Hindlimb muscle (tissue), 1 donor: ENCODE measurements at places on chromosomes 2 and 18.

DNA sequence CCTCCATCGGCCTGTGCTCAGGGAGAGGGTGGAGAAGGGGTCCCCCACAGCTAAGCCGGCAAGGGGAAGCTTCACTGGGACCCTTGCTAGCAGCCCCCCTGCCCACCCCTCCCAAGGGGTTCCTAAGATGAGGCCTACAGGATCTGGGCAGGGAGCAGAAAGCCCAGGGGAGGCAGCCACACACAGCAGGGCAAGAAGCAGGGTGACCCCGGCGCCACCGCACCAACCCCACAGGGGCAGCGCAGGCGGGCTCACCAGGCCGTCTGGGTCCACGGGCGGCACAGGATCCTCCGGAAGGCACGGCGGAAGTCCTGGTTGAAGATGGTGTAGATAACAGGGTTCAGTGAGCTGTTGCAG lies 1.8 kb downstream of the ADRA2B start:
- DNase-seq = no peak

DNA sequence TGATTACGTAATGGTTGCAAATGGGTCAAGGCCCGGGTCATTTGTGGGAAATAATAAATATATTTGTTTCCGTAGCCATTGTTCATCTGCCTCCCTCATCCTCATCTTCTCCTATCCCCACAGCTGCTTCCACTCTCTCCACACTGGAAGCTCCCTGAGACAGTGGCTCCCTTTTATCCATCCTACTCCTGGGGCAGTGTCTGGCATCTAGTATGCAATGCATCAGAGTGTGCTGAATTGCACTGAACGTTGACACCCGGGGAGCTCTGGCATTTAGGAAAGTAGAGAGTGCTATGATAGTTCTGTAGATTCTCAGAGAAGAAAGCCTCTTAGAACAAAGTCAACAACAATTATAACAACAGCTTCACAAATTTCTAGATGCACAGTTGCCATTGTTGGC lies 45.5 kb upstream of the NAB1 start:
- DNase-seq = no peak

DNA sequence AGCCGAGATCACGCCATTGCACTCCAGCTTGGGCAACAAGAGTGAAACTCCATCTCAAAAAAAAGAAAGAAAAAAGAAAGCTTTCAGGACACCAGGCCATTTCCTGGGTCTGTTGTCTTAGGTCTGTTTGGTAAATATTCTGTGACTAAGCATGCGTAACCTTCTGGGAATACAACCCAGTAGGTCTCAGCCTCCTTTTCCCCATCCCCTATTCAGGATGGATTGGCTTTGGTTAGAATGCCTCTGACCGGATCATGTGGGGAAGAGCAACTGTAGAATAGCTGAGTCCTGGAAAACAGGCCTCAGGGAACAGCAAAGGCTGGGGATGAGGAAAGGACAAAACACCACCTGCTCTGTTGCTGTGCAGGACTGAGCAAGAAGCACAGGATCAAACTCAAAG lies 1.6 kb upstream of the PDCL3 start:
- DNase-seq = no peak

- no peak for DNase-seq
These were observed 33.9 kb upstream of the DARS1 start for GRCh38 chr2:136019306-136019705.

- no peak for DNase-seq
These were observed 82.9 kb upstream of the TMEFF2 start for GRCh38 chr2:192277494-192278109.

DNA sequence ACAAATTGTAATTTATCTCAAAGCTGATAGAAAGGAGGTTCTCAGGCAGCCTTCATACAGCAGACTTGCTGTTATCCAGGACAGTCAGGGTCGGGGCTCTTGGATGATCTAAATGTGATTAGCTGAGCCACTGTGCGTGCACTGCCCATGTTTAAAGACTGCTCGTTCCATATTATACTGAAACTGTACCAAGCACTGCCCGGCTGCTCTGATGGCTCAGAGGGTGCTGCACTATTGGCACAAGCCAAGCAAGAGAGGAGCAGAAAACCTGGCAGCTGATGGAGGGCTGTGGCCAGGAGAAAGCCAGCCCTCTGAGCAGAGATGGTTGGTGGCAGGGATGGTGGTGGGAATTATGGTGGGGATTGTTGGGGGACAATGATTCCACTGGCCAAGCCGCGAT lies 63.4 kb downstream of the COL6A3 start:
- DNase-seq = no peak

DNA sequence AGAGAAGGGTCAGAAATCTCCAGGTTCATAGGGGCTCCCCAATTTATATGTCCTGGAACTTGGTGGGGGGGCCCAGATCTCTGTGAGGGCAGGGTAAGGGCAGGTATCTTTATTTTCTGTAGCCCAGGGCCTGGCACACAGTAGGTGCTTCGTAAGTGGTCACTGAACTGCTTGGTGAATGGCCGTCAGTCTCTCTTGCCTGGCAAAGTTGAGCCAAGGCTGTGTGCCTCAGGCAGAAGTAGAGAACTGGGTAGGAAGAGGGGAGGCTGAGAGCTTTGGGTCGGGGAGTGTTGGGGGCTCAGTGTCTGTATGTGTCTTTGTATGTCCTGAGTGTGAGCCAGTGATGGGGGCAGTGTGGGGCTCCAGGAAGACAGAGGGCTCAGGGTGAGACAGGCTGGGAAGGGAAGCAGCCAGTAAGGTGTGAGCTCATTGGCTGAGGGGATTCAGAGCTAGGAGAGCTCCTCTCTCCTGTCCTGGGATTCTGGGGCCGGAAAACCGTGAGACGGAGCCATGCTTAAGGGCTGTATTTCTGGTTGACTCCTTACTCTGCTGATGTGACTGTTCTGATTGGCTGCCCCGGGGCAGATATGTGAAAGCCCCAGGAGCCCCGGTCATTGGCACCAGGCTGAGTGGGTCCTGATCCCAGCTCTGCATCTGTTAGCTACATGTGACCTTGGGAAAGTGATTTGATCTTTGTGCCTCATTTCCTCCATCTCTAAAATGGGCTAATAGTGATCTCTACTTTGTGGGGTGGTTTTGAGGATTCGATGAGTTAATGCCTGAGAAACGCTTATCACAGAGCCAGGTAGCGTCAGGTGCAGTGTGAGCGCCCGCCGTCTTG lies 30.3 kb downstream of the STEAP3 start:
- no peak for DNase-seq

DNA sequence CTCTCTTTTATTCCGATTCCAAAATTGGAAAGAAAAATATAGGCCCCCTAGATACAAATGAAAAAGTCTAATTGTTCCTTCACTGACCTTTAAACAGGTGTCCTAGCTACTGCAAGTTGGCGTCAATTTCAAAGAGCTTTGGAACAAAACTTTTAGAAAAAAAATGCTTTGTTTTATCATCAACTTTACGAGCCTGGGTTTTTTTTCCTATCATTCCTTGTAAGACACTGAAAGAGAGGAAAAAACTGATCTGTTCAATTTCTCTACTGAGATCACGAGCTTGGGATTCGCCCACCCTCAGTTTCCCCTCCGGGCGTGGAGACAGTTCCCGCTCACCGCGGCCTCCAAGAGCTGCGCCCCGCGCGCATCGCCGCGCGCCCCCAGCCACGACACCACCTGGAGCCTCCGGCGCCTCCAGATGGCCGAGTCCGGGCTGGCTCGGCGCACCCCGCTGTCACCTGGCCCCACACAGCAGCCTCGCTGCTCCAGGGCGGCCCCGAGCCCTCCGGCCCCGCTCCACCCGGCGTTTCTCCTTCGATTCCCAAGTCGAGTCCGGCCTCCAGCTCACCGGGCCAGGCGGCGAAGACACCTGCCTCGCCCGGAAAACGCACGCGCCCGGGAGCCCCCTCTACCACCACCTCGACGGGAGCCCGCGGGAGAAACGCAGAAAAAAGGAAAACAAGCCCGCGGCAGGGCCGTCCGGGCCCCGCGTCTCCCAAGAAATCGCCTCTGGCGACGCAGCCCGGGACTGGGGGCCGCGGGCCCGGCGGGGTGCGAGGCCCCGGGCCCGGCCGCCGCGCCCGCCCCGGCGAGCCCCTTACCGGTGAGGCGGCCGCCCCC lies 656 bp downstream of the TBC1D8 start:
- DNase-seq = peak; percentile 39

GRCh38 chr2:162074632-162074895 lies 549 bp upstream of the DPP4 start:
- peak; percentile 23 for DNase-seq

DNA sequence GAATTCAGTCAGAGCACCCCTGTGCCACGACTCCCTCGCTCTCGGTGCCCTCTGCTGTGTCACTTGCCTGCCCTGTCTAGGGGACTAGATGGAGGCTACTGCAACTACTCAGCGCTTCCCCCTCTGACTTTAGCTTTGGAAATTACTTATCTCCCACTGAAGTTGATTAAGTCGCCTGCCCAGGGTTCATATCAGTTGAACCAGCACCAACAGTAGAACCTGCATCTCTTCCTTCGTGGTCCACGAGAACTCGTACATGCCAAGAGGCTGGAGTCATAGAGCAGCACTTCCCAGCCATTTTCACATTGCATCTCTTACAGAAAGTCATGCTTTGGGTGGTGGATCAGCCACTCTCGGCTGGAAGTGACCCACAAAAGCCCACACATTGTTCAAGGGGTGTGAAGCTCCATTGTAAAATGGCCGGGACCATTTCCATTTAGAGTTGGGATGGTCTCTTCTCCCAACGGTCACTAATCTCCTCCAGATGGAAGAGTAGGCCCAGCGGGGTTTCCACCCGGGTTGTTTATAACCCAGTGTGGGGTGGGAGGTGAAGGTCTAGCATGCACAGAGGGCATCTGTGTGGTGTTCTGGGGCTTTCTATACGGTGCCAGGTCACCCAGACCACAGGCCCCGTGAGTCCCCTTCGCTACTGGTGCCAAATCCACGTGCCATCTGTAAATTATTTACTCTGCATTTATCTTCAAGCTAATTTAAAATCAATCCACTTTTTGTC lies 38.0 kb downstream of the STEAP3 start:
- DNase-seq = no peak

DNA sequence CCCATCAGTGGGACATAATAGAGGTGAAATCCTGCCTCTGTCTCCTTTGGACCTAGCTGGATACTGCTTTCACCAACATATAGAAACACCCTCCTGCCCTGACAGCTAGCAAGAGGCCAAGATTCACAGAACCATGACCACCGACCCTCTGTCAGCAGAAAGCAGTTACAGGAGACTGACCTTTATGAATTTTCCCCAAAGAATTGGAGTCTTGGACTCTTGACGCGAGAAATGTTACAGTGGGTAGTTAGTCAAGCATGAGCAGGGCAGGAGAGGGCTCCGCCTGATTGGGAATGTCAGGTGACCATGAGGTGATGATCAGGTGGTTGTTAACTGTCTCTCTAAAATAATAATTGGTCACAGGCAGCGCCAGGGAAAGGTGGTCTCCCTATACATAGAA lies 1002.3 kb downstream of the TDRD15 start:
- no peak for DNase-seq

GRCh38 chr2:62145478-62146100 lies 50.3 kb upstream of the B3GNT2 start:
- DNase-seq = no peak

- DNase-seq = no peak
These were observed 743.6 kb upstream of the FANCL start for GRCh38 chr2:58984731-58985130.

- DNase-seq = no peak
These were observed 65.7 kb upstream of the PPM1B start for GRCh38 chr2:44102790-44103562.

- no peak for DNase-seq
These were observed 440.4 kb upstream of the CDH20 start for GRCh38 chr18:60892855-60893254.

GRCh38 chr2:54079331-54079730 lies 36.1 kb upstream of the ACYP2 start:
- DNase-seq = no peak

DNA sequence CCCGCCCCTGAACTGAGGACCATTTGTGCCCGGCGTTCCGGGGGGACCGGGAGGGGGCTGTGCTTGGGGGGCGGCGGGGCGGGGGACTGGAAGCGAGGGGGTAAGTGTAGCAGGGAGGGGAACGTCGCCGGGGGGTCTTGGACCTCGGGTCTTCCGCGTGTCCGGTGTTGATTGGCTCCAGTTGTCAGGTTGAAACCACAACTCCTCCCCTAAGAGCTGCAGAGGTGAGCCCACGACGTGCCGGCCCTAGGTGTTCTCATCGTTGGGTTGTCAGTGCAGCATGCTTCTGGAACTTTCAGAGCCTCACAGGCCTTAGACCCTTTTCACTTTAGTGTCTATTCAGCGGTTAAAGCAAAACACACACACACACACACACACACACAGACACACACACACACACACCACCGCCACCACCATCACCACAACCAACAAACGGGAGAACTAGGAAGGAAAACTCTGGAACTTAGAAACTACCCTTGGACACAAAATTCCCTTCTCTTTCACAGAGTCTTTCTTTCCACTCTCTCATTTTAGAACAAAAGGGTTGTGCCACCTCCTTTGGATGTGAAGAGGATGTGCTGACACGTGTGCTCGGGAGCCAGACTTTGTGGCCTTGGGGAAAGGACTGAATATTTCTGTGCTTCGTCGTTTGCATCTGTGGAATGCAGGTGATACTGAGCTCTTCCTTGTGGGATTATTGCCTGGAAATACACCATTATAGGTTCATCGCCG lies 6.7 kb upstream of the DLX2 start:
- no peak for DNase-seq

DNA sequence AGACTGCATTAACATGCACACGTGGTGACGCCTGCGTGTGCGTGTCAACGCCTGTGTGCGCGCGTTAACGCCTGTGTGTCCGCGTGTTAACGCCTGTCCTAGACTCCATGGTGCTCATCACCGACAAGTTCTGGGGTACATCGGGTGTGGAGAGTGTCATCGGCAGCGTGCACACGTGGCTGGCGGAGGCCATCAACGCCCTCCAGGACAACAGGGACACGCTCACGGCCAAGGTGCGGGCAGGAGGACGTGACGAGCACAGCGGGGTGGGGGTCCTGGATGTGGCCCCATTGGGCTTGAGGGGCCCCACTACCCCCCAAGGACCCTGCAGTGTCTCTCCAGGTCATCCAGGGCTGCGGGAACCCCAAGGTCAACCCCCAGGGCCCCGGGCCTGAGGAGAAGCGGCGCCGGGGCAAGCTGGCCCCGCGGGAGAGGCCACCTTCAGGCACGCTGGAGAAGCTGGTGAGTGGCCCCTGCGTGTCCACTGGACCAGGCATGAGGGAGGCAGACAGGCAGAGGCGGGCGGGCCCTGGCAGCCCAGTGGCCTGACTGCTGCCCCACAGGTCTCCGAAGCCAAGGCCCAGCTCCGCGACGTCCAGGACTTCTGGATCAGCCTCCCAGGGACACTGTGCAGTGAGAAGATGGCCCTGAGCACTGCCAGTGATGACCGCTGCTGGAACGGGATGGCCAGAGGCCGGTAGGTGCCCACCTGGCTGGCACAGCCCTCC lies 29.2 kb downstream of the GPC1 start:
- DNase-seq = no peak

GRCh38 chr2:212032536-212033219 lies 505.9 kb downstream of the ERBB4 start:
- no peak for DNase-seq

- DNase-seq = peak; percentile 26
These were observed at the start of gene VWA3B for GRCh38 chr2:98086491-98087446. Gene VWA3B, plus strand, starts transcription at chr2:98087167. Its CDS starts 5,926 bp downstream, at chr2:98093093.

- DNase-seq = no peak
These were observed 32.4 kb downstream of the FIGN start for GRCh38 chr2:163703386-163703785.

GRCh38 chr2:133568172-133568571 lies at the start of gene NCKAP5:
Gene NCKAP5, minus strand, starts transcription at chr2:133568463. Its CDS starts 50,937 bp downstream, at chr2:133517526.
- DNase-seq = peak; percentile 80
